ENCODE measurements at places on chromosomes 11 and 22.

- DNase-seq = no peak
Observed at GRCh38 chr11:9799886-9800285, 136.0 kb downstream of the SWAP70 start.

GRCh38 chr11:38274031-38274430 is 1676.0 kb upstream of the RAG2 start:
- no peak for DNase-seq

DNA sequence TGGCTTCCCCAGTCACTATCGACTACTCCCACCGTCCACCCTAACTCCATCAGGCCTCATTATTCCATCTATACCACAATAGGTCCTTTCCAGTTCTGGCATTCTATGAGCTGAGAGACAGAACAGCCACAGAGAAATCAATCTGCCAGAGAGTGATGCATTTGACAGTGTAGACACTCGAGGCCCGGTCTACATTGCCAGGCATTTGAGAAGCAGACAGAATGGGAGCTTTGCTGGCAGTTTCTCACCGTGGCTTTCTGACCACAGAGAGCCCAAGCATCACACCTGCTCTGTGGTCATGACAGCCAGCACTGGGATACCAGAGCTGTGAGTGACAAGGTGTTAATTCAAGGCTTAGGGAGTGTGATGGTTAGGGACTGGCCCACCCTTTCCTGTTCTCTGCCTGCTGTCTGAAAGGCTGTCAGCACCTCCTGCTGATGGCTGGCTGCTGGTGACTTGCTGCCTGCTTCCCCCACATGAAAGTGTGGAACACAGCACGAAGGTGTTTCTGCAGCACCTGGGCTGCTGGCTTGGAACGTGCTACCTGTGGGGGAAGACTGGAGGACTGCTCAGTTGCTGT is 137.8 kb downstream of the KIRREL3 start:
- peak; percentile 15 for DNase-seq

- no peak for DNase-seq
Observed at GRCh38 chr22:23750367-23750713, 572 bp downstream of the ZNF70 start.

DNA sequence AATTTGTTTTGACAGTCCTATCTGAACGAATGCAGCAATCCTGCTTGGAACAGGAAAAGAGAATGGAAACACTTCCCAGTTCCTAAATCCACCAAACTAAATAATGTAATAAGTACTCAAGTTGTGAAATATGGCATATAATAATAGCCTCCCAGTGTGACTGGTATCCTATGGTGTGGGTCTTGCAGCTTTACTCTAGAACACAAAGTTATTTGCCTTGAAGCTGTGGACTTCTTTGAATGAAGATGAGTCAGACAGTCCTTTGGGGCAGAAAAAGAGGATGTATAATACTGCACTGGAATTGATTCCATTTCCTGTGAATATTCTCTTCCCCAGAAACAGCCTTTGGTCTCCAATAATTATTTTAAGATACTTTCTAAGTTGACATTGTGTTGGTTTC is 887.0 kb downstream of the KCNA4 start:
- DNase-seq = no peak

Data from NCI-H1436 (cell line).